Amniotic stem cell (primary cell): ENCODE measurements at places on chromosomes 13 and 19.
A peak's percentile ranks its signal among the peaks of the same experiment; 100 is the strongest.

DNA sequence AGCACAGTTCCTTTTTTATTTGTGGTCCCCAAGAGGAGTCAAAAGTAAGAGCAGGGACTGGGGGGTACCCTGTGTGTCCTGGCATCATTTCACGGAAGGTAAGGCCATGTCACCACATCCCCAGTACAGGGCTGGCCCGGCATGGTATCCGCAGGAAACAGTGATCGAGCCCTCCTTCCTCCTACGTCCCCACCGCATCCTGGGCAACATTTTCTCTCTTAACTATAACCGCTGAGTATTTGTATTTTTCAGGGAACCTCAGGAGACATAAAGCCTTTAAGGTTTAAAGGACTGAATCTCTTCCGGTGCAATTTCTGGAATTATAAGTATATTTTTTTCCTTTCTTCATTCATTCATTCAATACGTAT lies 13.6 kb upstream of the LATS2 start:
- DNase-seq, result no peak

- DNase-seq, result no peak
Observed at GRCh38 chr19:49749055-49749716, 13.9 kb downstream of the TSKS start.

DNA sequence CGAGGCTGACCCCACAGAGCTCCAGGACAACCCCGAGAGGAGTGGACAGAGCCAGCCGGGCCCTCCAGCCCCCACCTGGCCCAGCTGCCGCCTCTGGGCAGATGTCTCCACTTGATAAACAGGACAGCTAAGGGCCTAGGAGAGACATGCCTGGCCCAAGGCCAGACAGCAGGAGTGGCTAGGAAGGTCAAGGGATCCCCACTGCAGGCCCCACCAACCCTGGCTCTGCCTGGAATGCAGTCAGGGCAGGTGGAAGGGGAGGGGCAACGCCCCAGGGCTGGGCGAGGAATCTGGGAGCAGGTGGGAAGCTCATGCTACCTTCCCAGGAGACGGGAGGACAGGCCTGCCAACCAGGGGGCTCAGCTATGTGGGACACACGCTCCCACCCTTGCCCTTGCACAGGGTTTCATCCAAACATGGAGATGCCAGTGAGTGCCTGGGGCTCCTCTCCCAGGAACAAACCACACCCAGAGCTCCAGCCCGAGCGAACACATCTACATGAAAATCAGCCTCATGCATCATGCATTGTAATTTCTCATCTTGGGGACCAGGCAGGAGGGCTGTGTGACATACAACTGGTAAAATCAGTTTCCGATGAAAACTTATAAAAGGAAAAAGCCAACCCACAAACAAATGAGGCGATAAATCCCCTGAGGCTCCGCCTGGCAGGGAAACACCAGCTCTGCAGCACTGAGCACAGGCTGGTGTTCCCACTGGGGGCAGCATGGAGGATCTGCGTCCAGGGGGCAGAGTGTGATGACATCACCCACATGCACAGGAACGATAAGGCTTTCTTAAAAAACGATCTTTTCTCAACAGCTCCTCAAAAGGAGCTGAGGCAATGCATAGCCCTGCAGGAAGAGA lies 25.0 kb downstream of the SH3GL1 start:
- DNase-seq, result no peak

DNA sequence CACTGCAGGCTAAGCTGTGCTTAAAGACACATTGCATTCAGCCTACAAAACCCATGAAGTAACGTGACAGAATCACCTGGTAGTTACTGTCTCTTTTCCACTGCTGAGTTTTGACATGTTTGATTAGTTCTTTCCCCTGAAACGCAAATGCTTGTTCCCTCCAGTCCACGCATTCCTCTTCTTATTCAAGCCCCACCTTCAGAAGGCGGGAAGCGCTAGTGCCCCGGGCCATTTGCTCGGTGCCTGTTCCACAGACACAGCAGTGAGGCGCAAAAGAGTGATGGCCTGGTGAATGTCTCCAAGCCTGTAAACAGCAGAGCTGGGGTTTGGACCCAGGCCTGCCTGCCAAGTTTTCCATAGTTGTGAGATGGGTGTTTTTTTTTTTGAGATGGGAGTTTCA lies 10.9 kb downstream of the ACP4 start:
- no peak for DNase-seq

GRCh38 chr13:41199526-41199925 lies 5.2 kb upstream of the KBTBD7 start:
- DNase-seq, result no peak

- no peak for DNase-seq
Observed at GRCh38 chr19:53045536-53045935, 996 bp downstream of the ERVV-2 start.

- DNase-seq, result no peak
Observed at GRCh38 chr13:45141369-45141768, 21.1 kb downstream of the GTF2F2 start.

- DNase-seq, result no peak
Observed at GRCh38 chr19:6590258-6590826, 608 bp downstream of the CD70 start.

DNA sequence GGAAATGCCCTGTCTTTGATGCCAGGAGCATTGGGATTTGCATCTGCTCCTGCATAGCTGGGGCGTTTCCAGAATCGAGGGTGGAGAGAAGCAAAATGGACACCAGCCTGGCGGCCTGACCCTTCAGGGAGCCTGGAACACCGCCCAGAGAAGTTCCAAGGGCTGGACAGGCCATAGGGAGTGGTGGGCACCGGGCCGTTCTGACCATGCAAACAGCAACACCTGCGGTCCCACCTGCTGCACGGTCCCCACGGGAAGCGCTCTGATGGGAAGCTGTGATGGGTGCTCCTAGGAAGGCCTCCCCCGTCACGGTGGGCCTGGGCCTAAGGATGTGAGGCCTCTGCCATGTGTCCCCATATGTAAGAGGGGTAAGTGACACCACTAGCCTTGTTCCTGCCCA lies 34.2 kb upstream of the ANKRD10 start:
- no peak for DNase-seq

- DNase-seq, result peak; percentile 90
Observed at GRCh38 chr19:14006766-14007562, 844 bp upstream of the RFX1 start.

- no peak for DNase-seq
Observed at GRCh38 chr13:43626994-43627393, 159.8 kb downstream of the ENOX1 start.

DNA sequence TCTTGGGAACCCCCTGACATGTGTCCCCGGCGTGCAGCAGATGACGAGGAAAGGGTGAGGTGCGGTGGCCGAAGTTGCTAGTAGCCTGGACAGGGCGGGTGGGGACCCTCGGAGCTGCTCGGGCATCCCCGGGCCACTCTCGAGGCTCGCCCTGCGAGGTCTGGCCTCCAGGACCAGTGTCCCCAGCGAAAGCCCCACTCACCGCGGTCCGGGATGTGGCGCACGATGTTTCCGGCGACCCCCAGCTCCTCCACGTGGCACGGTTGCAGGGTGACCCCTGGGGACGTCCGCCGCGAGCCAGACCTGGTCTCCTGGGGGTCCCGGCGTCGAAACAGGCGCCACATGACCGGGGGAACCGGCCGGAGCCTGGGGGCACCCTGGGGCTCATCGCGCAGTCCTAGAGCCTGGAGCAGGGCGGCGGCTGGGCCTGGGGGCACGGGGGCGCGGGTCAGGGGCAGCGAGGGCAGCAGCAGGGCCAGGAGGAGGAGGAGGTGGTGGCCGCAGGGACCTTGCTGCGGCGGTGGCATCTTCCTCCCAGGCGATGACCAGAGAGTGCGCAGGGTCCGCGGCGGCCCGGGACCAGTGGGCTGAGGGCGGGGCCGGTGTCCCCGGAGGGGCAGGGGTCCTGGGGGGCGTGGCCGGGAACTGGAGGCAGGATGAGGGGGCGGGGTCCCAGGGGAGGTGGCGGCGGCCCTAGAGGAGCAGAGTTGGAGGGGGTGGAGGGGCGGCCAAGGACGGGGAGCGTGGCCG lies 26.0 kb downstream of the CERS1 start:
- no peak for DNase-seq

DNA sequence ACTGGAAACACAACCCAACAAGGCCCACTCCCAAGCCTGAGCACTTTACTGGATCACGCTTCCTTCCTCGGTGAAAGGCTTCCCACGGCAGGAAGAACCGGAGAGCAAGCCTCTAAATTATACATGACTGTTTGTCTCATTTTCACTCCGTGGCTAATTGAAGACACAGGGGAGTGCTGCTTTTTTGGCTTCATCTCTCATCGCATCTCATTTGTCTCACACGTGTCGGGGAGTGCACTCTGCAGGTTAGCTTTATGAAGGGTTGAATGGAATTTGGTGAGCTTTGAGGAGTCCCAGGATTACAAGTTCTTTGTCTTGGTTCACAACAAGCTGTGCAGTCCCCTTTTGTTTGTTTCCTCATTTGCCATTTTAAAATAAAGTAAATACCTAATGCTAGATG lies 544.6 kb downstream of the GPC6 start:
- DNase-seq, result no peak

DNA sequence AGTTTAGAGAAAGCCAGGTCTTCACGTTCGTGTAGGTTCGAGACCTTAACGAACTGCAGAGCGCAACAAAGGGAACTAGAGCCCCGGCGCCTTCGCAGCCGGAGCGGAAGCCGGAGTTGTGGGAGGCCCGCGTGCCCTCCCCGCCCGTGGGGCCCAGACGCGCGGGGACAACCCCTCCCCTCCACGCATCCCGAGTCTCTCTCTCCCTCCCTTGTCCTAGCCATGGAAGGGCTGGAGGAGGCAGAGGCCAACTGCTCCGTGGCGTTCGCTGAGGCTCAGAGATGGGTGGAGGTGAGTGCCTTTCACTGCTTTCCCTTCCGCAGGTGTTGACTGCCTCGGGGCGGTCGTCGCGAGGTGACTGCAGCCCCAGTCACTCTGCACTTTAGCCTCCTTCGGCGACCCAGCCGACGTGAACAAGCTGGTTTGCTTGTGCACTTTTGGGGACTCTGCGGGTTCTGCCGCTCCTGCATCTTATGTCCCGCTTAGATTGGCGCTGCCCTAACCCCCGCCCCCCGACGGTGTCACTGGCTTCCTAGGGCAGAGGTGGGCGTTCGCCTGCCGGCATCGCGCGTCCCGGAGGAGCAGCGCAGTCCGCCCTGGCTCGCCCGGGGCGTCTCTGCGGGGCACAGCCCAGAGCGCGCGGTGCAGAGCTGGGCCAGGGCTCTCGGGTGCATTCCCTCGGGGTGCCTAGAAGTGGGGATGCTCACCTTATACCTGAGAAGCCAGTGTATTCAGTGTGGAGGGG lies 478 bp downstream of the LMO7 start:
- DNase-seq, result no peak

GRCh38 chr19:11453468-11454341 lies 18.3 kb downstream of the PRKCSH start:
- DNase-seq, result no peak

GRCh38 chr19:54518844-54519243 lies 16.2 kb downstream of the LAIR2 start:
- DNase-seq, result no peak

DNA sequence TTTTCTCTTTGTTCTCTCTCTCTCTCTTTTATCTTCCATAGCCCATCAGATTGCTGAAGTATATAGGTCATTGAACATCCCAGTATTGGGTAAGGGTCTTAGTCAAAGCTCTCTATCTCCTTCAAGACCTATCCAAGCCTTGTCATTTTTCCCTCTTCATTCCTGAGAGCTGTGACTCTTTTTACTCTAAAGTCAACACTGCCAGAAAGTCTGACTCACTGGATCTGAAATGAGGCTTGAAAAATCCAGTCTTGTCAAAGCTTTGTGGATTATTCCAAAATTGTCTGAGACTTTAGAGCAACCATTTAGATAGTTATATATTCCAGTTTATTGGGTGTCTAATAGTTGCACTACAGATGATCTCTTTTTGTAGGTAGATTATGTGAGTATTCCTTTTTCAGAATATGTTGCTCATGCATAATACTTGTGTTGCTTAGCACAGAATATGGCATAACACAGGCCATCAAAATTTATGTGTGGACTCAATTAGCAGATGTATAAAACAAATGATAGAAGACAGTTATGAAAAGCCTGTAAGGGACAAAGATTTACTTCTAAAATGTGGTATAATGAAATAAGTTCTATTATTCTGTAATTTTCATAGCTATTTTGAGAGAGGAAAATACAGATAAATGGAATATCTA lies 389.3 kb upstream of the PCDH9 start:
- peak; percentile 9 for DNase-seq

DNA sequence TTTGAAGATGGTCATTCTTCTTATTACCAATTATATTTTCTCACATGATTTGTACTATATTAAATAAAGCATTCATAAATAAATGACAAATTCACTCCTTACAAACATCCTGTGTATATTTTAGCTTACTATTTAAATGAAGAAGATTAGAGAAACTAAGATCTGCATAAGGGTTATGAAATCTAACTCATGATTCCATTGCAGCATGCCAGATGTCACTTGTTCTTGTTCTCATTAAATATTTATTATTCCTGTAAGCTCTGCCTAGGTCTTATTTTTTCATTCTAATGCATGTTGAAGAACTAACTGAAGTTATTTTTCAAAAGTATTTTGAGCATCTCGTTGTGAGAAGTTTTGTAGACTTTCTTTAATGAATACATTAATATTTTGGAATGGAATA lies 18.3 kb downstream of the NUP58 start:
- no peak for DNase-seq

DNA sequence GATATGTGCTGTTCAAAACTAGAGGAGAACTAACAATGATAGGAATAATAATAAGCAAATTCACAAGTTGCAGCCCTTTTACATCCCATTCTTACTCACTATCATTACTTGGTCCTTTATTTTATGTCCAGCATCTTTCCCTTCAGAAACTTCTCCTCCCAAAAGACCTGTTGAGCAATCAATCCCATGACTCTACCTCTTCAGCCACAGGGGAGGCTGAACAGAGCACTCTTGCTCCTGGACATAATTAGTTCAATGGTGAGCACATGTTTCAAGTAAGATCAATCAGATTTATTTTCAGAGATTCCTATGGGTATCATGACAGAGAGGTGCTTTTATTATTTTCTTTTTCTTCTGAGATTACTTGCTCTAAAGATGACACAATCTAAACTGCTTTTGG lies 260.0 kb downstream of the COG6 start:
- no peak for DNase-seq

DNA sequence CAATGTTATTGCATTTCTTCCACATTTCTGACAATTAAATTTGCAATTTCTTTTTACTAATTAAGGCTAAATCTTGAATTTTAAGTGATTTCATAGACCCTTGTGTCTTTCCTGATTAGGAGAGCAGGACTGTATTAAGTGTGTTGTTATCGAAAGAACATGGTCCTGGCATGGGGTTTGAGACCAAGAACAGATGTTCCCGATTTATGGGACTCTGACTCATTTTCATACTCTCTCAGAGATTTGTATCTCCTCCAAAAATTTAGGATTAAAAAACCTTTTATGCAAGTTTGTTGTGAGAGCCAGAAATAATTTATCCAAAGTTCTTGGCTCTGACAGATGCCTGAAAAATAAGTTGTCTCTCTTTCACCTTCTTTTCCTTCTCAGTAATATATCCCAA lies 589.3 kb upstream of the ARGLU1 start:
- peak; percentile 9 for DNase-seq
